Hematopoietic multipotent progenitor cell treated with erythropoietin and hydrocortisone succinate and interleukin-3 and kit ligand, for 8 days (in vitro differentiated cells): ENCODE measurements at places on chromosomes 1 and 21.
A peak's percentile ranks its signal among the peaks of the same experiment; 100 is the strongest.

DNA sequence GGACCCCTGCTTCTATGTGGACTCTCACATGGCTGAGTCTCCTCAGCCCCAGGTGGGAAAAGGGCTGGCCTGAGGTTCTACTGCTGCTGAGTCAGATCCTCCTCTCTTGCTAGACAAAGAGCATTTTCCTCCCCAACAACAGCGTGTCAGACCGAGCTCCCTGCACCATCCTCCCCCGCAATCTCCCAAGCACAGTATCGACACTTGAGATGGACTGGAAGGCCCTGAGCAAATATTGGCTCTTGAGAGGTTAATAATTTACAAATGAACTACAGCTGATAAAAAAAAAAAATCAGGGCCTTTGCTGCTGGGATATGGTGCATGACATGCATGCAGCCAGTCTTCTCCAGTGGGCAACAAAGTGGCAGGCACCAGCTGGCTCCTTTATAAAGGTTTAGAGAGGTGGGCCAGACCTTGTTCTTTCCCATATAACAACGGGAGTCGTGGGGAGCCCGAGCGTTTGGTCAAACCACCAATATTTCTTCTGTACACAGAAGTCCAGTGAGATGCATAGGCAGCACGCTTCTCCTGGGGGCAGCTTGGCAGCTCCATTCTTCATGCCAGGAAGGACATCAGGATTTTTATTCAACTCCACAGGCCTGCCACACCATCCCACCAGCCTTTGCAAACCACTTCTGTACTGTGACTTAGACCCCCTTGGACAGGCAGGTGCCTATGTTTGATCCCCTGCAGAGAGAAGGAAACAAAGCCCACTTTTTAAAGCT is 55.4 kb upstream of the CAMK1G start:
- DNase-seq, result no peak

DNA sequence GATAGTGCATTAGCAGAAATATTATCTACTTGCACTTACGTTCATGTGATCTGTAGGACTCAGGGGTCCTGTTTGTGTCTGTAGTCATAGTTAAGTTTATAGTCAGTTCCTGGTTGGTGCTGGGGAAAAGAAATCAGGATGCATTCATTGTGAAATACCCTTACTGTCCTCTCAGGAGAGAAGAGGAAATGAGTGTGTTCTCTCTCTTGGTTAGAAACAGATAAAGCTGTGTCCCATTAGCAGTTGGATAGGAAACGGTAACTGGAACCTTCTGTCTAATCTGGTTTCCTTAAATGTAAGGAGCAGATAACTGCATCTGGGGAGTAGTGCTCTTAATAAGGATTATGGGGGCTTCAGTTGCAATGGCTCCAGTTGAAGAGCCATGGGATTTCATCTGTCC is 8.9 kb downstream of the SDCCAG8 start:
- peak; percentile 46 for DNase-seq

DNA sequence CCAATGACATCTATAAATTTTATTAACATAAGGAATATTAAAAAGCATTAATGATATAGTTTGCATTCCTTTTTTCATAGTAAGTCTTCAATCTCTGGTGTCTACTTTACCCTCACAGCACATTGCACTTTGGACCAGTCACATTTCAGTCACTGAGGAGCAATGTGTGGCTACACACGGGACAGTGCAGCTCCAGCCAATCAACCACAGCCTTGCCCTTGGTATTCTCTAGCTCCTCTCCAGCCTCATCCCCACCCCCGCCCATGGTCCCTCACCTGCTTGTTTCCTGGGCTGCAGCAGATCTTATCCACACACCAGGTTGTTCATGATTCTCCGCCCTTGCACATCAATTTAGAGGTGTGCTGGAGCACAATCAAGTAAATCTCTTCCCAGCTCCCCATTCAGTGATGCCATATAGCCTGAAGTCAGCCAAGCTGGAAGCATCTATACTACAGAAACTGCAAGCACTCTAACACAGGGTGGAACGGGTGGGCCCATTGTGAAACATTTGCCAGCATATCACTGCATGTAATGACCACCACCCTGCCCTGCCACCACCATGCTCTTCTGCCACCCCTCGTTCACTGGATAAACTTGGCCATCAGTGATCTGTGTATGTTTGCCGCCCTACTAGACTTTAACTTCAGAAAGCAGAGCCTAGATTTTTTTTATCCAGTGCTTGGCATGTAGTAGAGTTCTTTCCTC is 93.0 kb upstream of the SLC44A3 start:
- DNase-seq, result no peak

DNA sequence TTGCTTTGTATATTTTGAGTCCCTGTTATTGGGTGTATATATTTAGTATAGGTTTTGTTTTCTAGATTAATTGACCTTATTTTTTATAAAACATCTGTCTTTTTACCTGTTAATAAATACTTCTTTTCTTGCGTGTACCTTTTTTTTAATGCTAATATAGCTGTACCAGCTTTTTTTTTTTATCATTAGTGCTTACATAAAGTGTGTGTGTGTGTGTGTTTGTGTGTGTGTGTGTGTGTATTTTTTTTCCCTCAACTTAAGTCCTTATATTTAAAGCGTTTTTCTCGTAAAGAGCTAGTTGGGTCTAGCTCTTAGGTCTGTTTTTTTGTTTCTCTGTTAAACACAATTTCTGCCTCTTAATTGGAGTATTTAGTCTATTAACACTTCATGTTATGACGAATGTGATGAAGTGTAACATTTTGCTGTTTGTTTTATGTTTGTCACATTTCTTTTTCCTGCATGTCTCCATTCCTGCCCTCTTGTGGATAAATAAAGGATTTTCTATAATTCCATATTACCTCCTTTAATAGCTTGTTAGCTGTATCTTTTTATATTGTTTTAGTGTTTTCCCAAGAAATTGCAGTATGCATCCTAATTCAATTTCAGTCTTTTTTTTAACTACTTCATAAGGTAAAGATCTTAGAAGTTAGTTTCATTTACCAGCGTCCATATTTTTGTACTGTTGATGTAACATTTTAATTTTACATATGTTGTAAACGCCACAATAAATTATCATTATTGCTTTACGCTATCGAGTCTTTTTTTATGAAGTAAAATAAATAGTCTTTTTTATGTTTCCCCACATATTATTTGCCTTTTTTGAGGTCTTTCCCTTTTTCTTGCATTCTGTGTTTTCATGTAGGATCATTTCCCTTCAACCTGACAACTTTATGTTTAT is 4.3 kb downstream of the PRMT2 start:
- DNase-seq, result peak; percentile 61

- no peak for DNase-seq
Measured at GRCh38 chr1:58089898-58090534, 456.5 kb downstream of the OMA1 start.

- no peak for DNase-seq
Measured at GRCh38 chr1:70503358-70503757, 92.3 kb downstream of the CTH start.

- no peak for DNase-seq
Measured at GRCh38 chr1:118325550-118326225, 140.7 kb upstream of the SPAG17 start.

DNA sequence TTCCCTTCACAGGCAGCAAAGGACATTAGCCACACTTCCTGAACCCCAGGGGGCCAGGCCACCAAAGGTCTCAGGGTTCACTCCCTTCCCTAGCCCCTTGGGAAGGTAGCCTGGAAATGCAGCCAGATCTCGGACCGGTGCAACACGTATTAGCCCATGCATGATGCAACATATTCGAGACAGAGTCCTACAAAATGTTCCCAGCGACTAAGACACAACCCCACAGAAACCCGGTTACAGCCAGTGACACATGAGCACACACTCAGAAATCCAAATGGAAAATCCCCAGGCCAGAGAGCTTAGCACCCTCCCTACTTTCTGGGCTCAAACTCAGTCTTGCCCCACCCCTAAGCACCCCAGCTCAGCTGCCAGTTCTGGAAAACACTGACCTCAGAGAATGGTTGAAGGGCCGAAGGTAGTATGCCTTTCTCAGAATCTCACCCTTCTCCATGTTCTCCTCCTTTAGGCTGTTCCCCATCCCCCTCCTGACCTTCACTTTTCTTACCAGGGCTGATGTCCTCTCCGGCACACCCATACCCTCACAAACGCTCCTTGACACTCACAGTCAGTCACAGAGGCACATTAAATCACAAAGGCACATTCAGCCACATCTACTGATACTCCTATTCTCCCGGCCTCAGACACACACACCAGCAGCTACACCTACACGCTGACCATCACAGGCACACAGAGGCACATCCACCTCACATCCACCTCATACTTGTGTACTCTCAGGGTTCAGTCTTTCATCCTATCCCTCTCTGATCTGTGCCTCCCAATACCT is at the start of gene TSPAN1:
TSPAN1 (plus strand) TSS at position 640 of the 784 bp plus-strand sequence. CDS start 6,021 bp downstream, outside the sequence.
- DNase-seq, result no peak

DNA sequence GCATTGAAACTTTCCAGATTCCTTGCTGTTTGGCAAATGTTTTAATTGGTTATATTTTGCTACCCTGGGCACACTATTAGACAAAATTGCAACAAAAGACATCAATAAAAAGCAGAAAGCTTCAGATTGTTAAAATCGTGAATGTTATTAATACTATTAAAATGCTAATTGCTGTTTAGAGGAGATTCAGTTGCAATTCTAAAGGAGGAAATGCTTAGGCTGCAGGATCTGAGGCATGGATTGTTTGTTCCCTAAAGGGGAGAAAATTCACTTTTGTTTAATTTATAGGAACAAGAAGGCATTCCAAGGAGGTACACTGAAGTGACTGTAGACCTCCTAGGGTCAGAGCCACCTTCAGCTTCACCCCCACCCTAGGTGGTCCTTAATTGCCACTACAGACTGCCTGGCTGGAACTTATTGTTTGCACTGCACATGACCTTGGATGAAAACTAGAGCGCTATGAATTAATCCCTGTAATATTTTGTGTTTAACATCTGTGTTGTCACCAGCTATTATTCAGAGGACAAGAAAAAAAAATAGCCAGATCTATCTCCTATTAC is 1266.9 kb upstream of the ADGRL2 start:
- no peak for DNase-seq

- no peak for DNase-seq
Measured at GRCh38 chr1:226735576-226735975, 3.5 kb downstream of the ITPKB start.

- no peak for DNase-seq
Measured at GRCh38 chr1:239263801-239264200, 122.6 kb upstream of the CHRM3 start.

GRCh38 chr1:204475656-204476432 is 18.8 kb downstream of the PIK3C2B start:
- DNase-seq, result no peak

DNA sequence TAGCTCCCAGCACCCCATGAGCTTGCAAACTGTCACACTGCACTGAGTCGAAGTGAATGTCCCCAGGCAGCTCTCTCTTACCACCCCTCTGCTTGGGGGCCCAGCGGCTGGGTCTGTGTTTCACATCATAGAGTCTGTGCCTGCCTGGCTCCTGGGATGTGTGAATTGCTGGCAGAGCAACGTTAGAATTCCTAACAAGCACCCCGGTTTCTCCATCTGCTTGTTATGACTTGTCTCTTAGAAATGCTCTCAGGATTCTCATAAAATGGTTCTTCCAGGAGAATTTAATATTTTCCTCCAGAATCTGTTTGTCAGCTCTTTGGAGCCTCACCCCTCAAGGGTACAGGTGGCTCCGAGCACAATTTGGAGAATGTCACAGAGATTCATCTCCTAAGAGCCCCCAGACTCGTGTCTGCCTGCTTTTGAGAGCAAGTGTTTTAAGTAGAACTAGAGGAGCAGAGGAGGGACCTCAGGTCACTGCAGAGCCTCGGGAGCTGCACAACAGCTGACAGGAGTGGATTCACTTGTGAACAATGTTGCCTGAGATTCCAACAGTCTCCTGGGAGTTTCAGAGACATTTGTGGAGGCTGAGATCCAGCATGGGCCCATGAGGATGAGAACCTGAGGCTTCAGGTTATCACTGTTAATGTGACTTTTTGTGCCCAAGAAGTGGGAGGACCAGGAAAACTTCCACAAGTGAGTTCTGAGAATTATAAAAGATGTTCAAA is 131.5 kb downstream of the KCNJ6 start:
- DNase-seq, result no peak

DNA sequence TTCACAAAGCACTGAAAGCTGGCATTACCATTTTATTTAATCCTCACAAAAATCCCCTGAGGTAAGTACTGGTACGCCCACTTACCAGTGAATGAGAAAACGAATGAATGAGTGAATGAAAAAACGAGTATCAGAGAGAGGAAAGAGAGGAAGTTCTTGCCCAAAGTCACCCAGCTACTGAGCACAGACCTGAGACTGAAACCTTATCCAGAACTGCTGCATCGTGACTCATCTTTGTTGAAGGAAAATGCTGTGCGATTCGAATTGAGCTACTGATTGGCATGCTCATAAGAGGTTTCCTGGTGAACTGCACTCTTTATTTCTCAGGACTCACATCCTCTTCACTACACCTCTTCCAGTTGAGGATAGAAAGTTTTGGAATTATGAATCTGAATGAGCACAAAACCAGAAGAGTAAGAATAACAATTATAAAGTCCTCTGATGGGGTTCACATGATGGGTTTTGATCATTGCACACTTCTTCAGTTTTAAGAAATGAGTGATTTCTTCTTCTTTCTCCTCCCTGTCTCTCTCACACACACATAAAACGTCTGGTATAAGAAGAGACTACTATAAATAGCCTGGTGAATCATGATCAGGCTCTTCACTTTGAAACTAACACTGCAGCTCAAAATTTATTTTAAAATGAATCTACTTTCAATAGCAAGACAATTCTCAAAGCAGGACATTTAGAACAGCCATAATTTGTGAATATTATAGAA is 32.1 kb downstream of the IL12RB2 start:
- DNase-seq, result no peak

- no peak for DNase-seq
Measured at GRCh38 chr1:169696273-169697100, 14.9 kb downstream of the SELL start.

DNA sequence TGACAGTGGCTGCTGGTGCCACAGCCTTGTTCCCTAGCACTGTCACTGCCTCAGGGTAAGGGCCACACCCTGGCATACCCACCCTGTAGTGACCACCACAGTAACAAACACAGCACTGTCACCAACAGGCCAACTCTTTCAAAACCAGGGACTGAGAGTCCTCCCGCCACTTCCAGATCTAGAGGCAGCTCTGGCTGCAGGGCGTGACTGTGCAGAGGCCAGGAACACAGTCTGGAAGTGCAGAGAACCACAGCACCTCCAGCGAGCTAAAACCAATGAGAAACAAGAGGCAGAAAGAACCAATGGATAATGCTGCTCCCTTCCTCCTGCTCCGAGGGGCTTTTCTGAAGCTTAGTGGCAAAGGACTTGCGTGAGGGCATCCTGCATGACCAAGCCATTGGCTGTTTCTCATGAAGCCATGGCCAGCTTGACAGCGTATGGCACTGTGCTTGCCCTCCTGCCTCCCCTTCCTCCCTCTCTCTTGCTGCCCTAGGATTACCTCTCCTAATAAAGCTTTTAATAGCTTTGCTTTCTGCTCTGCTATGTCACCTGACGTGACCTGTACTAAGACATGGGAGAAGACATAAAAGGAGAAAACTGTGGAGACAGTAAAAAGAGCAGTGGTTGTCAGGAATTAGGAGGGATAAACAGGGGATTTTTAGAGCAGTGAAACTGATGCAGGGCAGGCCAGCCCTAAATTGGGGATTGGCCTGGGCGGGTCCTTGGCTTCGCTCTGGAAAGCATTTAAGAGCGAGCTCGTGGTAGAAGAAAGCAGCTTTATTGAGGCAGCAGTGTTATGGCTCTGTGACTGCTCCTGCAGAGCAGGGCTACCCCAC is 7.2 kb downstream of the PARP1 start:
- no peak for DNase-seq
